Mesenteric fat pad (tissue), 1 donor: ENCODE measurements at places on chromosomes 16 and 17.

GRCh38 chr17:50118828-50119218, 11.1 kb downstream of the SAMD14 start:
- no peak for DNase-seq

GRCh38 chr17:65554553-65555223, 6.8 kb downstream of the AXIN2 start:
- no peak for DNase-seq

DNA sequence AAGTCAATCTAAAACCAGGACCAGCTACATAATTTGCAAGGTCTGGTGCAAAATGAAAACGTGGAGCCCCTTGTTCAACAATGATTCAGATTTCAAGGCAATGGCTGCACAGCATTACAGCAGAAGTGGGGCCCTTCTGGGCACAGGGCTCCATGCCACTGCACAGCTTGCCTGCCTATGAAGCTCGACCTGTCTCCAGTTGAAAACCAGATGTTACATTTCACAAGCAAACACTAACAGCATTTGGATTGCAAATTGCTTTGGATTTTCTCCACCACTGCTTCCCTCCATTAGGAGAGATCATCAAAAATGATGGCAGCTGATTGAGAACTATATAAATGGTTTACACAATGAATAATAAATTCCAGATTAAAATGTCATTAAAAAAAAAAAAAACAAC, 551.4 kb upstream of the ZFHX3 start:
- DNase-seq, result no peak

DNA sequence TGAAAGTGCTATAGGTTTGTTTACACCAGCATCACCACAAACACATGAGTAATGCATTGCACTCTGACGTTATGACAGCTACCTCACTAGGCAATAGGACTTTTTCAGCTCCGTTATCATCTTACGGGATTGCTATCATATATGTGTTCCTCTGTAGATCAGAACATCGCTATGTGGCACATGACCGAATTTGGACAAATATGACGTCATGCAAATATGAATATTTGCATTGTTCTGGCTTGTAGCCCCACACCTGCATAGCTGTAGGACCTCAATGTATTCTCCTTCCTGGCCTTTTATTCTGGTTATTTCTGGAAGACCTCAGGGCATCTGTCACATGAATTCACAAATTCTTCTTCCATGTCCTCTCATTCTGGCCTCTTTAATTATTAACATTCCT, 393.2 kb downstream of the CDH13 start:
- DNase-seq, result no peak

DNA sequence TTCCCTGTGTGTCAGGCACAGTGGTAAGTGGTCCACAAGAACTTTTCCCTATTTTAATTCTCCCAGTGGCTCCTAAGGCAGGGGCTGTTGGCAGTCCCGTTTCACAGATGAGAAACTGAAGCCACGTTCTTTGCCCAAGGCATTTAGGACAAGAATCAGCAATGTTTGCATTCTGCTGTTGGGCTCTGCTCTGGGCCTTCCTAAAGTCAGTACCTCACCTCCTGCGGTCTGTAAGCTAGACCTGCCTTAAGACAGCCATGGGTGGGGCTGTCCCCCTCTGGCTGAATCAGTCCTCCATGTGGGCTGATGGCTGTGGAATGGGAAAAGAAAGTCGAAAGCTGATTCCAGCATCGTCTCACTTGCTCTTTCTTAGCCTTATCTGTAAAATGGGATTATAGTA, 304.8 kb downstream of the MAF start:
- no peak for DNase-seq

DNA sequence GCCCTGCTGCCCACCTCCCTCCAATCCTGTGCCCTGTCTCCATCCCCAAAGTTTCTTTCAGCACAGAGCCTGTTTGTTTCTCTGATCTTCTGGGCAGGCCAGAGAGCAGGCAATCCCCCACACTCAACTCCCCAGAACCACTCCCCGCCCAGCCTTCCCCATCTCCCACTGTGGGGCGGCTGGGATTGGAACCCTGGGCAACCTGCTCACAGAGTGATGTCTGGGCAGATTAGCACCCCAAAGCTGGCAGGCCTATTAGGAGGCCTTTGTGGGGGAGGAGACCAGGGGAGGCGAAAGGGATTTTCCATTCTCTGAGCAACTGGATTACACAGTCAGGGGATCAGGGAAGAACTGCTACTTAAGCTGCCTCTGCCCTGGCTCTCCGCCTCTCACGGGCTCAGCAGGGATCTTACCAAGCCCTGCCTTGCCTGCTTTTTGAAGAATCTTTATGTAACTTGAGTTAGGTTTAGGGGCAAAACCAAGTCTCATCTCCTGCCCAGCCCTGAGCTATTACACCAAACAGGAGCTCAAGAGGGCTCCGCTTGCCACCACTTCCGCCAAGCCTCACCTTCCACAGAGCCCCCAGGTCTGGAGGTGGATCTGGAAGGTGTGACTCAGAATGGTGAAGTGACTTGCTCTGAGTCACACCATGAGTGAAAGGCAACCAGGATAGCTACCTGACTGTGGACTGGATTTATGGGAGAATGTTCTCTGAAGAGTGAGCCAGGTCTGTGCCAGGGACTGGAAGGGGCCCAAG, 16.0 kb upstream of the LHX1 start:
- DNase-seq, result no peak

DNA sequence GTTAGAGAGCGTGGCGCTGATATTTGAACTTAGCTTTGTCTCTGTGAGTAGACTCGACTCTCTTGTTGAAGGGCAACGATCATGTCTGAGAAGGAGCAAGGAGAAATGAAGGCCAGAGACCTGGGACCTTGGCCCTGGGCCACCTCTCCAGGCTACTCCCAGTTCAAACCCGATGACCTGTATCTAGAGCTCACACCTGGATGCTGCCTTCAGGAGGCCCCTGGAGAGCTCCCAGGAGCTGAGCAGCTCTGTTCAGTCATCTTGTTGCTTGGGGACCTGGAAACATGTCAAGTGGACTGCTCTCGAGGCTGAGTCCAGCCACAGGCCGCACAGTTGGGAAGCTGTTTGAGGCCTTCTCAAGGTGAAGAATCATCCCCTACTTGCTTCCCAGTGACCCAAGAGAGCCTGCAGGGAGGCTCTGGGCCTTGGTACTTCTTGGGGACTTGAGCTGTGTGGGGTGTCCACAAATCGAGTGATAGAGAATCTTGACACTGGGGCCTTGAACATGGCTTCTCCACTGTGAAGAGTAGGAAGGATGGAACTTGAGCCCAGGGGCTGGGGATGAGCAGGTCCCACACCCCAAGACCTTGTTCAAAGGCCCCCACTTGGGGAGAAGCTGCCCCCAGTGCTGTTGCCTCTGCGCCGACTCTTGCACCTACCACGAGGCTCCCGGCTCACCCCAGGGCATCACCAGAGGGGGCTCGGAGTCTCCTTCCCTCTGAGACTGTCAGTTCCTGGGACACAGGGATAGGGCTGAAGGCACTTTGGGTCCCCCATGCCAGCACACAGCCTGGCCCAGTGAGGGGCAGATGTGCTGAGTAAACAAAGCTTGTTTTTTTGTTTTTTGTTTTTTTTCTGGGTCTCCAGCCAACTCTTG, 112.1 kb downstream of the IRX5 start:
- peak; percentile 64 for DNase-seq

DNA sequence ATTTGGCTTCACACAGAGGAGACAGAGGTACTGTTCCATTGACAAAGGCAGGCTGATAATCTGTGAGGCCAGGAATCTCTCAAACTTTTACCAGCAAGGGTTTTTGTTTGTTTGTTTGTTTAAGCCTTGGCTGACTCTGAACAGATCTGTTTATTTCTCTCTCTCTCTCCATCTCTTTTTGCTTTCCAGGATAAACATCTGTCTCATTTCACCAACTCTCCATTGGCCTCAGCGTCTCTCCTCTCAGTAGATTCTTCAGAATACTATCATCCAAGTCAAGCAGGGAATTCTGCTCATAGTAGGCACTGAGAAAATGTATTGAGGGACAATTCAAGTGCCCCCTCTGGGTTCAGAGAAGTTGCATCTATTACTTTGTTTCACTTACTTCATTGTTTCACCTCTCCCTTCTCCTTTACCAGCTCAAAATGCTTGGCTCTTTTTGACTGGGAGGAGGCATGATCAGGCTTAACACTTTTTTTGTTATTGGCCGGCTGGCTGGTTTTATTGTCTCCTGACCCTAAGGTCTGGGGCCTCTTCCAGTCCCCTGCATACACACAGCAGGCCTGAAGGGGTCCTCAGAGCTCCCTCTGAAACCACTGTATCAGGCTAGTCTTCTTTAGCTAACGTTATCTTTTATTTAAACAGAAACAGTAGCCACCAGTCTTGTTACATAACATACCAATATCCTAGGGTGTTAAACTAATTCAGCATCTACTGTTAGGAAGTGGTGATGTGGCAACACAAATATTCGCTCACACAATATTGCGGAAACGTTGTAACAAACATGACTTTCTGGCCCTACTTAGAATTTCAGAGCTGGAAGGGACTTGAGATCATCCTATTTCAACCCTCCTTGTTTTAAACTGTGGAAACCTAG, 2.0 kb upstream of the YPEL2 start:
- no peak for DNase-seq

DNA sequence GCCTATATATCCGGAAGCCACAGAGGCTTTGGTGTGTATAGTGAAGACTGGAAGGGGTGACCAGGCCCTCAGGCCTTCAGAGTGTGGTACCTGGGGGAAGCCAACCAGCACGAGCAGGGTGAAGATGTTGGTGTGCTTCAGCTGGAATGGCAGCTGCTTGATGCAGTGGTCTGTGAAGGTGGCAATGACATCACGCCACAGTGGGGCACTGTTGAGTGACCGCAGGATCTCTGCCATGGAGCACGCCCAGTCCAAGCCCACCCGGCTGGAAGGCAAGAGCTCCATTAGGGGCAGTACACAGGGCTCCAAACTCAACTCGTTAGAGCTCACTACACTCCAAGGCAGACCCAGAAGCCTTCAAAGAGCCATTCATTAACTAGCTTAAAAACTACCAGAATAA, 68.5 kb upstream of the ATP2A3 start:
- DNase-seq, result no peak

DNA sequence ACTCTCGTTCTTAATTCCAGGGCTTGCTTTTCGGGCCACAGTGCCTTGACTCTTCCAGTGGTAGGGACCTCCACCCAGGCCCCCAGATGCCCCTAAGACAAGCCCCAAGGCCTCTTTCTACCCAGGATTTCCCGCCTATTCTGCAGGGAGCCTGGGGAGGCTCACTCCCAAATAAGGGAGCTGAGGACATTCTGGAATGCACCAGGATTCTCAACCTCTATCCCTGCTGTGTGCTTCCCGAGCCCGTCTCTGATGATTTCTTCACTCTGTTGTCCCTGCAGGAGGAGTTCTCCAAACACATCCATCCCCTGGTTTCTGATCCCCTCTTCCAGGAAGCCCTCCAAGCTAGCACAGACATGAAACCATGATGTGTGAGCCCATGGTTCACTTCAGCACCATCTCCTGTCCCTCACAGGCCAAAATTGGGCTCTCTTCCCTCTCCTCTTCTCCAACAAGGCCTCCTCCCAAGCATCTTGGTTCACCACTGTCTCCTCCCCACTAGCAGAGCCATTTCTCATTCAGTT, 255.9 kb downstream of the KATNIP start:
- DNase-seq, result no peak

- DNase-seq, result no peak
These were observed 4.7 kb upstream of the IRF8 start for GRCh38 chr16:85894266-85894665.

GRCh38 chr17:30124273-30124796, 7.7 kb downstream of the NSRP1 start:
- no peak for DNase-seq

DNA sequence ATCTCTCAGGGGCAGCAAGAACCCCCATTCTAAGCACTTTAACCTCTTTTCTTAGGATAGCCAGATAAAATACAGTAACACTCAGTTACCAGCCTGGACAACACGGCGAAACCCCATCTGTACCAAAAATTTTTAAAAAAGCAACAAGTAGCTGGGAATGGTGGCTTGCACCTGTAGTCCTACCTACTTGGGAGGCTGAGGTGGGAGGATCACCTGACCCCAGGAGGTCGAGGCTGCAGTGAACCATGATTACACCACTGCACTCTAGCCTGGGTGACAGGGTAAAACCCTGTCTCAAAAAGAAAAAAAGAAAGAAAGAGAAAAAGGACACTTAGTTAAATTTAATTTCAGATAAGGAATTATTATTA, 28.6 kb upstream of the UBE2G1 start:
- DNase-seq, result no peak

DNA sequence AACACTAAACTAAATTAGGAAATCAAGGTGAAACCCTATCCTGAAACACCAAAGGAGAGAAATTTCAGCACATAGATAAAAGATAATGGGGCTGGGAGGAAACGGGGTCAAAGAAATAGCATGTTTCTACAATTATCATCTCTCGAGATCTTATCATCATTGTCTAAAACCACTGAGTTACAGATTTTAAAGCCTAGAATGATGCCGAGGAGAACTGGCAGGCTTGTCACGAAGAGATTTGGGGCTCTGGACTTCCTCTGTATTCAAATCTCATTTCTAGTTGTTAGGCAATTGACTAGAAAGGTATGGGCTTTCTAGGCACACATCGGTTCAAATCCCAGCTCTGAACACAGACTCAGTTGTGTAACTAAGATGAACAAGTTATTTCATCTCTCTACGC, 9.3 kb downstream of the PDZD9 start:
- DNase-seq, result no peak

- no peak for DNase-seq
These were observed 13.6 kb upstream of the STH start for GRCh38 chr17:45985447-45985846.

DNA sequence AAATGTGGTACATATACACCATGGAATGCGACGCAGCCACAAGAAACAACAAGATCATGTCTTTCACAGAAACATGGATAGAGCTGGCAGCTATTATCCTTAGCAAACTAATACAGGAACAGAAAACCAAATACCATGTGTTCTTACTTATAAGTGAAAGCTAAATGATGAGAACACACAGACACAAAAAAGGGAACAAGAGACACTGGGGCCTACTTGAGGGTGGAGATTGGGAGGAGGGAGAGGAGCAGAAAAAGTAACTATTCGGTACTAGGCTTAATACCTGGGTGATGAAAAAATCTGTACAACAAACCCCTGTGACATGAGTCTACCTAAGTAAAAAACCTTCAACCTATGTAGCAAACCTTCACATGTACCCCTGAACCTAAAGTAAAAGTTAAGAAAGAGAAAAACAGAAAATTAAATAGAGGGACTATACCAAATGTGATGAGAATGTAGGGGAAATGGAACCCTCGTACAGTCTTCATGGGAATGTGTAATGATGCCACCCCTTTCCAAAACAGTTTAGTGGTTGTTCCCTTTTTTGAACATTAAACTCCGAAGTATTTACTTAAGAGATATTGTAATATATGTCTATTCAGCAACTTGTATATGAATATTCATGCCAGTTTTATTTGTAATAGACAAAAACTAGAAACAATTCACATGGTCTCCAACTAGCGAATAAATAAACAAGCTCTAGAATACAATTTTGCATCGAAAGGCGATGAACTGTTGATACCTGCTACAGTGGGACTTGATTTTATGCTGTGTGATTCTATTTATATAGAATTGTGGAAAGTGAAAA, 33.9 kb downstream of the AHSP start:
- DNase-seq, result no peak
